CD8-positive, alpha-beta T cell (primary cell): ENCODE measurements at places on chromosomes 2 and 18. TPM values are rescaled to one million over a fixed set of nuclear protein-coding genes. Genes with fewer than 3 reads are reported as not detected.

EVX2 gene
- not detected for total RNA-seq

GALR1 gene
- not detected for total RNA-seq

SLC35F5 gene
- 19.3 TPM for total RNA-seq

NOP58 gene
- total RNA-seq, result 352 TPM

PKDCC gene
- not detected for total RNA-seq

NYAP2 gene
- not detected for total RNA-seq

DPYSL5 gene
- not detected for total RNA-seq

FAP gene
- not detected for total RNA-seq

PLGLB2 gene
- 0.92 TPM for total RNA-seq

PSTPIP2 gene
- total RNA-seq, result 6.4 TPM

CXCR1 gene
- total RNA-seq, result not detected
